ENCODE measurements at places on chromosomes 6 and 20.

- DNase-seq: no peak
These were observed 8.2 kb downstream of the SENP6 start for GRCh38 chr6:75609639-75610590.

GRCh38 chr6:45959534-45960145 lies 56.0 kb downstream of the CLIC5 start:
- DNase-seq: peak; percentile 14

DNA sequence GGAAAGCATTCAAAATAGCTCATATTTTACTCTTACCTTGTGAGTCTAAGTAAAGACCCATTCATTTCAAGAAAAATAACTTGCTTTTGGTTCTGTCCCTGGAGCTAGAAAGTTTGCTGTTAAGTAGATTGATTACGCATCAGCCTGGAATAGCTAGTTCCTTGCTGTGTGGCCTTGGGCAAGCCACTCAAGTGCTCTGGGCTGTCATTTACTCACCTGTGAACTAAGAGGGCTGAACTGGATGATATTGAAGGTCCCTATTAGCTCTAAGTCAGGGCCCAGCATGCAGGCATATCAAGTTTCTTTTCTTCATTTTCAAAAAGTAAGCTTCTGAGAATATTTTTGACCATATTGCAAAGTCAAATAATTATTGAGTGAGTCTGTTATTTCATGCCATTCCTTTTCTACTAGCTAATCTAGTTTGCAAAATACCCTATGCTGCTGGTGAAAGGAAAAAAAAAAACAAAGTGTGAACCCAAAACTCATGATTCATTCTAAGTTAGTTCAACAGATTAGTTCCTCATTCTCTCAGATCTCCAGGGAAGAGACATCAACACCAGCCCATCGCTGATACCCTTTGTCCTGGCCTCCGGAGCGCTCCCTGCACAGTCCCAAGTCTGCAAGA lies 106.5 kb upstream of the GMDS start:
- peak; percentile 55 for DNase-seq

DNA sequence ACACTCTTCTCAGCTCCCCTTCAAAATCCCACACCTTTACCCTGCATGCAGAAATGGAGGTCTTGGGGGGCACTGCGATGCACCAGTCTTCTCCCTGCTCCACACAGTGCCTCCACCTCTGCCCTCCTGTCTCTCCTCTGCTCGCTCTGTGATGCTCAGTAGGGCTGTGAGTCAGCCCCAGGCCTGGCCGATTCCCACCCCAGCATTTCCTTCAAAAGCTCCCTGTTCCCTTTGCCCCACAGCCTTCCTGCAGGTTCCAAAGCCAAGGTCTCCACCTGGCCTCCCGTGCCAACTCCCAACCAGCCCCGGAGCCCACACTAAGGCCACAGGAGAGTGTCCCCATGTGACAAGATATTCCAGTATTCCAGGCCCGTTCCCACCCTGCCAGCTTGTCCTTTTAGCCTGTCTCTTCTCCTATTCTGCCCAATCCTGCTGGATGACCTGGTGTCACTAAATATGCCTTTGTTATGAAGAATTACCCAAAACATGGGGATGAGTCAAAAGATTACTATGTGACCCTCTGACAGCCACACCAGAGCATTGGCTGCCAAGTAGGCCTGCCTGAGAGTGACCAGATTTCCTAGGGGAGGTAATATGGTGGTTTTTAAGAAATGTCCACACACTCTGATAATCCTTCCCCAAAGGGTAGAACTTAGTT lies 118.9 kb upstream of the NXT1 start:
- peak; percentile 66 for DNase-seq

DNA sequence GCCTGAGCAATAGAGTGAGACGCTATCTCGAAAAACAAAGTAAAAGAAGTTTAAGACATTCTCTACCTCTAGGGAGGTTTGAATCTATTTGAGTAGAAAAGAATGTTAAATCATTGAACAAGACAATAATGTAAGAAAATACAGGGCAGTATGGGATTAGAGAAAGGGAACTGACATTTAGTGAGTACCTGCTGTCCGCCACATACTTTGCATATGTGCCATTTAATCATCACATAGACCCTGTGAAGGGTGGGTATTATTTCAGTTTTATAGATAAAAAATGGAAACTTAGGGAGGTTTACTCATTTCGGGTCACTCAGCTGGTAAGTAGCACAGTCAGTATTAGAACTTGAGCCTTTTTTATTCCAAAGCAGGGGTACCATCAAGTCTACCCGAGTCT lies 31.4 kb downstream of the STK4 start:
- no peak for DNase-seq

- no peak for DNase-seq
These were observed 27.1 kb upstream of the KCNK5 start for GRCh38 chr6:39256294-39256940.

DNA sequence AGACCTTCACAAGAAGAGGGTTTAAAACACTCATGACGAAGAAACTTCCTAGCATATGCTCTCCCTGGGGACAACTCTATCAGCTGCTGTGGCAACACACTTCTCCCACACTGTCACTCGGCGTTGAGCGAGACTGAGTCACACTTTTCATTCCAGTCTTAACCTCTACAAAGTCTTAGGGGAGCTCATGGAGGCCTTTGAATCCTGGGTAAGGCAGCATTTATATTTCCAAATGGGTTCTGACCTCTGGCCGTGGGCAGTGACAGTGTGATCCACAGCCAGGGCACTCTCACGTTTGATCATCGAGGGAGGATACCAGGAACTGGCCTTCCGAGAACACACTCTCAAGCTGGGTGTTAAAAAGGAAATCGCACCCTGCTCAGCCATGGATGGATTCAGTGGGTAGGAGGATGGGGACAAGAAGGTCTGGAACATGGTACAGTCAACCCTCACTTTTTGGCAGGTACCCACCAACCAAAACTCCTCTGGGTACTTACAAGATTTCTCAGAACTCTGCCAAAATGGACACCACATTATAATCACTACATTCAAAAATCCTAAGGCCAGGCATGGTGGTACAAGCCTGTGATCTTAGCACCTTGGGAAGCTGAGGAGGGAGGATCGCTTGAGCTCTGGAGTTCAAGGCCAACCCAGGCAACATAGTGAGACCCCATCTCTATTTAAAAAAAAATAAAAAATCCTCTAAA lies 19.6 kb downstream of the RRBP1 start:
- DNase-seq: peak; percentile 93

DNA sequence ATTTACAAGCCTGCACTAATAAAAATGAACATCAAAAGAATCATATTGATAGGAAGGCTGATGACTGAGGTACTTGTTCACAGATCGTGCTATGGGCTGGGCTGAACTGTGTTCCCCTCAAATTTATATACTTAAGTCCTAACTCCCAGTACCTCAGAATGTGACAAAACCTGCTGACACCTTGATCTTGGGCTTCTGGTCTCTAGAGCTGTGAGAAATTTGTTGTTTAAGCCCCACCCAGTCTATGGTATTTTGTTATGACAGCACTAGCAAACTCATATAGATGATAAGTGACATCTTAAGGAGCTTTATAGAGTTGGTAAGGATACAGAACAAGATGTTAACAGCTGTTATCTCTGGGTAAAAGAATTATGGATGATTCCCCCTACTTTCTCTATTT lies 13.8 kb downstream of the UBE2V1 start:
- no peak for DNase-seq

DNA sequence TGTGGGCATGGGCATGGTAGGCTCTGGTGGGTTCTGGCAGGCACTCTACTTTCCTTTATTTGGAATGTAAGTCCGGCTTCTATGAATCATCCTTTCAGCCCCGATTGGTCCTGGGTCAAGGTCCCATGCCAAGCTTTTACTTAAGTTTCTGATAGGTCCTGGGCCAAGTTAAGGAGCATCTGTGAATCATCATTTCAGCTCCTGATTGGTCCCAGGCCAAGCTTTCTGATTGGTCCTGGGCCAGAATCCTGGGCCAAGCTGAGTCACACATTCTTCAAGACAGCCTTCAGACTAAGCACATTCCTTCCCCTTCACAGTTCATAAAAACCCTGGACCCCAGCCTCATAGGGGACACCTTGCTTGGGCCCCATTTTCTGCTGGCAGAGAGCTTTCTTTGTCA lies 231.0 kb upstream of the EYS start:
- peak; percentile 3 for DNase-seq

GRCh38 chr6:150413781-150414281 lies 45.0 kb downstream of the IYD start:
- DNase-seq: no peak

DNA sequence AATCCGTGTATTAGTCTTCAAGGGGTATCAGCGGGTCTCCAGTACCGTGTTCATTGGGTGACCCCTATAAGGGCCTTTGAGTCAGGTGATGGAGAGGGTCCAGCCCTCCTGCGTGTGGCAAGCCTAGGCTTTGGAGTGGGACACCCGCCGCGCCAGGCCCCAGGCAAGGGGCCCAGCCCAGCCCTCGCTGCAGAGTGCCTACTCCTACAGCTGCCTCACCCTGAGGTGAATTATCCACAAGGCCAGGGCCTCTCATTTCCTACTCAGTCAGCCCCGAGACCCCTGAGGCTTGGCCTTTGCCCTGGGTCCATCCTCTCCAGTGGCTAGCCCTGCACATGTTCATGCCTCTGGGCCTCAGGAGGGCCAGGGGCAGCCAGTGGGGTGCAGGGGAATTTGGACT lies 45.1 kb downstream of the TMEM242 start:
- DNase-seq: no peak

GRCh38 chr6:14707276-14707675 lies 538.6 kb upstream of the JARID2 start:
- DNase-seq: no peak

- DNase-seq: no peak
These were observed 656.3 kb upstream of the NOX3 start for GRCh38 chr6:156111913-156112312.

DNA sequence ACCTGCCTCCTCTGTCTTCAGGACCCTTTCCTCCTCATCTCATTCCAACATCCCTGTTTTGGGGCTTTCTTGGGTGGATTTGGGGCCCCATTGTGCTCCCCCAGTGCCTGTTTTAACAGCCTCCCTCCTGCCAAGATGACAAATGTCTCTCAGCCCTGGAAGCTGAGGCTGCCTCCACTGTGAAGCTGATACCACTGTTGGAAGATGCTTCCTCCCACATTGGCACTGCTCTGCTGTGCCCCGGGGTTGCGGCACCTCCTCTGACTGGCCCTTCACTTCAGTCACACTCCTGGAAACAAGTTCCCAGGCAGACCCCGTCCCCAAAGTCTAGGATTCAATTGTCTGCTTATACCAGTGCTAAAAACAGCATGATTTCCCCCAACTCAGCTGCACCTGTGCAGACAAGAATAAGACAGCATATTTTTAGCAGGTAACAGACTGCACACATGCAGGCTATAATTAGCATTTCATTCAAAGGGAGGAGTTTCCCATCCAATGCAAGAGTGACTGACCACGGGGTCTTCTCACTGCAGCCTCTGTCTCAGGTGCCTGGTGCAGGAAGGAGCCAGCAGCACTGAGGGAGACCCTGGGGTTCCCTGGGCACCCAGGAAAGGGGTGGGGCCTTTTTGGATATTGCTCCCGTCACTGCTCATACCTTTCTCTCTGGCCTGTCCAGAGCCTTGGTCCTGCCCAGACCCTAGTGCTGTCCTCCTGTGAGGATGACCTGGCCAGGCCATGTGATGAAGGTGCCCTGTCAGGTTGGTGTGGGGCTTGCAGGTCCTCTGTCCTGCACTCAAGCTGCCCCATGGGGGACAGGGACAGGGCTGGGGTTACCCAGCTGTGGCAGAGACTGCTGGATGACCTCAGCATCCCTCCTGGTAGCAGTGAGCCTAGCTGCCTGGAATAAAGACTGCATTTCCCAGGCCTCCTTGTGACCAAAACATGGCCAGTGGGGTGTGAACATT lies 31.5 kb upstream of the SULF2 start:
- DNase-seq: no peak

DNA sequence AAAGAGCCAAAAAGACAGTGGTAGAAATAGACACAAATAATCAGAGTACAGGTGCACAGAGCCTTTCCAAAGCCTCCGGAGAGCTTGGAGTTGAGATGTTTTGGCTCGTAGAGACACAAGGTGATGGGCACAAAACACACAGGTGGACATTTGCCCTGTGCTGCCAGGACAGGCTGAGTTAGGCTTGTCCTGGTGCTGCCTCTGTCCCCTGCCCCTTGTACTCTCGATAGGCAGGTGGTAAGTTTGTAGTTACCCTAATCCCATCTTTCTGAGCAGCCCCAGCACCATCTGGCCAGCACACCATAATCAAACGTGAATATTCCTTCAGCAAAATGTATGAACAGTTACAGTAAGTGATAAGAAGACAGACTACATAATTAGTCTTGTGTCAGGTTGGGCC lies 95.5 kb downstream of the FOXC1 start:
- no peak for DNase-seq

- DNase-seq: peak; percentile 50
These were observed at the start of gene ETV7 for GRCh38 chr6:36387440-36388303. Gene ETV7, minus strand, starts transcription at chr6:36387669. Its CDS starts 128 bp downstream, at chr6:36387541.

DNA sequence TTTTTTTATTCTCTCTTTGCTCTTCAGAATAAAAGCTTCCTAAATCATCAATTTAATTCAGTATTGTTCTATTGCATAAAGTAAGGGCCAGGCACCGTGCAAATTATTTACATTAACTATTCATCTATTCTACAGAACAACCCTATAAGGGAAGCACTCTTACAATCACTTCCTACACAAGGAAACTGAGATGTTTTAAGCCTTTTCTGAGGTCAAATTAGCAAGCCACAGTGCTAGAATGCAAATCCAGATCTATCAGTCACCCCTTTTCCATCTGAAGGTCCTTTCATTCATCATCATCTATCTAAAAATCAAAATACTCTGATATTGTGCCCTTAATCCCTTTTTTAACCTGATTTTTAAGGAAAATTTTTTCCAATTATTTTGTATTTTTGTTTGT lies 31.2 kb downstream of the FRK start:
- no peak for DNase-seq

GRCh38 chr20:52533401-52533800 lies 341.8 kb upstream of the ZFP64 start:
- no peak for DNase-seq

DNA sequence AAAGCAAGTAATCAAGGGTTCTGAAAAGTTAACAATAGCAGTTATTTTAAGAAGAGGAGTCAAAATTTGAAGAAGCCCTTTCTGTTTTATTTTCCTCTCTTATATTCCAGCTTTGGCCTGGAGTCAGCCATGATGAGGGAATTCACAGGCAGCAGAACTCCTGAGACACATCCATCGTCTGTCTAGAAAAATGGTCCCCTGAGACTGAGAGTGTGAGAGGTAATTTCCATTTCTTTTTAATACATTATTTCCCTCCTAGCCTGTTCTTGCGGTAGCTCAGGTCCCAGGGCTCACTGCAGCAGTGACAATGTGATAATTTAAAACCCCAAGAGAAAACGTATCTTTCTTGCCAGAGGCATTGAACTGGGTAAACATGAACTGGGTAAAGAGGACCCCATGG lies 296.0 kb downstream of the SMOC2 start:
- no peak for DNase-seq

- DNase-seq: no peak
These were observed 547.9 kb upstream of the PTCHD4 start for GRCh38 chr6:48658915-48659314.

GRCh38 chr6:108883172-108883571 lies 35.0 kb downstream of the ARMC2 start:
- DNase-seq: no peak

All from AG08395 (cell line).